ENCODE measurements at places on chromosomes 16 and 17.

DNA sequence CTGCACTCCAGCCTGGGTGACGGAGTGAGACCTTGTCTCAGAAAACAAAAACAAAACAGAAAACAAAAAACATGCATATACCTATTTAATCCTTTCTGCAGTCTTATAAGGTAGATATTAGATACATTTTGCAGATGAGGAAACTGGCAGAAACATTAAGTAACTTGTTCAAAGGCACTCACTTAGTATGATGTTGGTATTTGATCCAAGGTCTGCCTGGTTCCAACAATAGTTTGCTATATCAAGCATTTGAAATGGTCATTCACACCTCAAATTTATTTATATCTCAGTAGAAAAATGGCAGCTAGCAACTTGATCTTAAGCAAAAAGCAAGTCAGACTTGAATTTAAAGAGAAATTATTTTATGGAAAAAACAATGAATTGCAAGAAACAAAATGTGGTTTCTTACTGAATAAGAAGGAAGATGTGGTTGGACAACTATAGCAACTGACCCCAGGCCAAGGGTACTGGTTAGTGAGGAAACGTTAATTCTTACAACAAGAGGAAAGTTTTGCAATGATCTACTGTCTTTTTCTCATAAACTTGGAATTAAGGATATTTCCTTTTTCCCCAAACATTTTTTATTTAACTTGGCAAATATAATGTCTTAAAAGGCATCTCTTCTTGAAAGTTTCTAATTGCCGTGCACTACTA lies 19.7 kb downstream of the DHRS7B start:
- DNase-seq = no peak

GRCh38 chr16:57991551-57992059 lies 8.9 kb downstream of the ZNF319 start:
- DNase-seq = no peak

DNA sequence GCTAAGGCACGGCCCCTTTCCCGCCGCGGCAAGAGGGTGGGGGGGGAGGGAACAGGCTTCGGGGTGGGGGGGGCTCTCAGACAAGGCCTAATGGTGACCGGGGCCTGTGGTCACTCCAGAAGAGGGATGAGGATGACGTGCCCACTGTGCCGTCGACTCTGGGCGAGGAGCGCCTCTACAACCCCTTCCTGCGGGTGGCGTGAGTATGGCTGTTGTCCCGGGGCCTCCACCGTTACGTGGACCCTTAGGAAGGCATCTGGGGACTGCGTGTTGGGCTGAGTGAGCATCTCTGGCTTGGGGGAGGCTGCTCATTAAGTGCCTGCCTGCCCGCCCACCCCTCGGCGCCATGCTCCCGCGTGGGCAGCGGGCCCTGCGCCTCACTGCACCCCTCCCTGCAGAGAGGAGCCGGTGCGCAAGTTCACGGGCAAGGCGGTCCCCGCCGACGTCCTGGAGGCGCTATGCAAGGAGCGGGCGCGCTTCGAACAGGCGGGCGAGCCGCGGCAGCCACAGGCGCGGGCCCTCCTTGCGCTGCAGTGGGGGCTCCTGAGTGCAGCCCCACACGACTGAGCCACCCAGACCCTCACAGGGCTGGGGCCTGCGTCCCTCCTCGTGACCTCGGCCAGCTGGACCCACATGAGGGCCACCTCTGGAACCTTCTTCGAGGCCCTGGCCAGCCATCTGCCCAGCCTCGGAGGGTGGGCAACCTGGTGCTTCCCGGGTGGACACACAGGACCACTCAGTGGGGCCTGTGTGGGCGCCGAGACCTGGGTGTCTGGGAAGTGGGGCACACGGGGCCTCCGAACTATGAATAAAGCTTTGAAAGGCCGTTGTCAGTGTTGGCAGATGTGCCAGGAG lies 2.2 kb downstream of the HAGHL start:
- DNase-seq = no peak

- DNase-seq = no peak
These were observed 7.5 kb upstream of the OR1F1 start for GRCh38 chr16:3180445-3180878.

Measured in AG04449 (cell line).